EH (cell line): ENCODE measurements at places on chromosomes 1 and 21.

- no peak for DNase-seq
Observed at GRCh38 chr1:20386323-20387081, 95.8 kb downstream of the VWA5B1 start.

- DNase-seq = peak; percentile 48
Observed at GRCh38 chr1:117698398-117699160, 92.7 kb downstream of the TENT5C start.

- DNase-seq = no peak
Observed at GRCh38 chr1:223133306-223133823, 9.7 kb downstream of the TLR5 start.

GRCh38 chr1:82317671-82318070 lies 516.9 kb downstream of the ADGRL2 start:
- DNase-seq = no peak

GRCh38 chr1:157367870-157368269 lies 184.4 kb downstream of the FCRL5 start:
- DNase-seq = no peak

DNA sequence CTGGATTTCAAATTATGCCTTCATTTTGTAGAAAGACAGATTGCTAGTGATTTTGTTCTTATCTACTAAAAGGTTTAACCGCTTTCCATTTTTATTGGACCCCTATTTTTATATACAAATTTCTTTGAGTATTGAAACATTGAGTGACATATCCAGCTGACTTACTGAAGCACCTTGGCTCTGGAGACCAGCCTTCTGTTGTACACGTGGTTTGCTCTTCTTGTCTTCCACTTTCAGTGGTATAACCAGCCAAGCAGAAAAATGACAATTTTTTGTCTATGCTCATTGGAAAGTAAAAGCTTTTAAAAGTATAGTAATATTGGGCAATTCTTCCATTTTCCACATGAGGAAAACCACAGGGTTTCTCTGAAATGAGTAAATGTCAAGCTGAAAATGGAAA lies 4.4 kb downstream of the F13B start:
- DNase-seq = no peak

DNA sequence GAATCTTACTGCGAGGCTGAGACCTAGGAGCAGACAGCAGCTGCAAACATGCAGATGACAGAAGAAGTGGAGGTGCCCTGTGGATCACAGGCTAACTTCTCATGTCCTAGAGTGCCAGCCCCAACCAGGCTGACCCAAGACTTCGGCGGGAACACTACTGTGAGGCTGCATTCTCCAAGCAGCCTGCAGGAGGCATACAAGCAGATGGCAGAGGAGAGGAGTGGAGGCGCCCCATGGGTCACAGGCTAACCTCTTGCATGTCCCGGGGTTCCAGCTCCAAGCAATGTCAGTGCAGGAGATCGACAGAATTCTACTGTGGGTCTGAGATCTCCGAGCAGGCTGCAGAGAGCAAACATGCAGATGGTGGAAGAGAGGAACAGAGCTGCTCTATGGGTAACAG lies 98.1 kb upstream of the ZNF678 start:
- DNase-seq = no peak

DNA sequence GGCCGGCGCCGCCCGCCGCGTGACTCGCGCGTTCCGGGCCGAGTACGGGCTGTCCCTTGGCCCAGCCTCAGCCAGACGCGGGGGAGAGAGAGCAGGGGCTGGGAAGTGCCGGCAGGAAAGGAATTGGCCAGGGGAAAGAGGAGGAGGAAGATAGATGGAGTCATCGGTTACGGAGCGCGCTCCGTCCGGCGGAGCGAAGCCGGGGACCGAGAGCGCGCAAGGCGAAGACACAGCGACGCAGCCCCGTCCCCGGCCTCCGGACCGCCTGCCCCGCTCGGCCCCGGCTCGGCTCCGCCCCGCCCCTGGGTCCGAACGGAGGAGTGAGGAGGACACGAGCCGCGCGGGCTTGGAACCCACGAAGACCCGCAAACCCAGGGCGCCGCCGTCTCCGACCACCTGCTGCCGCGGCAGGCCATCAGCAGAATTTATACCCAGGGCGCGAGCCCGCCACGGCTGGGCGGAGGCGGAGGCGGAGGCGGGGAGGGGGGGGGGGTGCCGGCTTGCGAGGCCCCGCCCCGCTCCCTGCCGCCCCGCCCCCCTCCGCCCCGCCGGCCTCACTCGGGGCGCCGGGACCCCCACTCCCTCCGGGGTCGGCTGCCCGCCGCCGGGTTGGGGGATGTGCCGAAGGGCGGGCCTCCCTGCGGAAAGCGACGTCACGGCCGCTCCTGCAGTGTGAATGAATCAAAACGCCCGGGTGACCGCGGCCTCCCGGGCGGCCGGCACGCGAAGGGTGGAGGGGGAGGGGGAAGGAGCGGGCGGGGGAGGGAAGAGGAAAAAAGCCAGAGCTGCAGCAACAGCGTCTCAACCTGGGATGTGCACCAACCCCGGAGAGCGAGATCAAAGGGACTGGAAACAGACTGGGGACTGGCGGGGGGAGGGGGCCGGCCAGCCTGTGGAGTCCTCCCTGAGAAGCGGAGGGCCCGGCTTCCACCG lies at the start of gene LHX4:
LHX4 (plus strand) TSS at position 782 of the 933 bp plus-strand sequence. CDS start 266 bp downstream, outside the sequence.
- DNase-seq = peak; percentile 38

GRCh38 chr1:221405146-221405545 lies 336.7 kb downstream of the DUSP10 start:
- no peak for DNase-seq

- DNase-seq = no peak
Observed at GRCh38 chr1:106022312-106022902, 1034.1 kb upstream of the PRMT6 start.

- DNase-seq = peak; percentile 9
Observed at GRCh38 chr1:85048296-85049064, at the start of gene MCOLN3. Gene MCOLN3, minus strand, starts transcription at chr1:85048500. Its CDS starts 3,140 bp downstream, at chr1:85045360.

DNA sequence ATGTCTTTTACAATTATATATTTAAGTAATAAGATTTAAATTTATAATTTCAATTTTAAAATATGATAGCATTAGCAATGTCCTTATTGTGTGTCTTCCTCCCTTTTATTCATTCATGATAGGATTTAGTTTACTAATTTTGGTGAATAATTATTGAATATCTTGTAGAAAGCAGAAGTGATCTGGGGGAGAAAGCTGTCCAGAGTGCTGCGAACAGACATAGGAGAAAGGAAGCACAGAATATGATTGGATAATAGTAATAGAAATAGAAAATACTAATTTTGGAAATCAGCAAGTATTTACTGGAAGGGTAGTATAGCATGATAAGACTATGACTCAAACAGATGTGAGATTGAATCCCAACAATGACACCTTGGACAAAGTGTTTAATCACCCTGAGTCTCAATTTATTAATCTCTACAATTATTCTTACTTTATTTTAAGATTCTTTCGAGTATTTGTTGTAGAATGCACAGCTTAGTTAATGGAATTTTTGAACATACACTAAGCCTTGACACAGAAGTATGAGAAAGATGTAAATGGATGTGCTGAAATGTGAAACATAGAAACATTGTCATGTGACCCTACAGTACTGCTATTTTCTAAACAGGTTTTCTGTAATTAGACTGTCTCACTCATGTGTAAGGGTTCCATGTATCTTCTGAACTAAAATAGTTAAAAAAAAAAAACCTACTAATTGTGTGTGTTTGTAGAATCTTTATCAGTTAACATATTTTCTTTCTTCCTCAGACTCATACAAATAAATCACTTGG lies 7.9 kb downstream of the SH3GLB1 start:
- peak; percentile 2 for DNase-seq

DNA sequence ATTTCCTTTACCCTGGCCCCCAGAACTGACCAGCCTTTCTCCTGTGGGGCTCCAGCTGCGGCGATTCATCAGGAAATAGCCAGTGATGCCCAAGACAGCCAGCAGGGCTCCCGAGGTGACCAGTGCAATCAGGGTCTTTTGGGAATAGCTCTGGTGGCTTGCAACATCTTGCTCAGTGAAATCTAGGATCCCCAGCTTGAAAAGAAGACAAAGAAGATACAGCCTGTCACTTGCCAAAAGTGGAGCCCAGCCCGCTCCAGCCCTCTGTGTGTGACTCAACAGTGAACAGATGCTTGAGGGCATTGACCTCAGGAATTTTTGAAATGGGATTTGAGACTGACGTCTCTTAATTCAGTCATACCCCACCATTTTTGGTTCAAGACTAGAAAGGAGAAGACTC lies 22.3 kb downstream of the CD34 start:
- peak; percentile 89 for DNase-seq

DNA sequence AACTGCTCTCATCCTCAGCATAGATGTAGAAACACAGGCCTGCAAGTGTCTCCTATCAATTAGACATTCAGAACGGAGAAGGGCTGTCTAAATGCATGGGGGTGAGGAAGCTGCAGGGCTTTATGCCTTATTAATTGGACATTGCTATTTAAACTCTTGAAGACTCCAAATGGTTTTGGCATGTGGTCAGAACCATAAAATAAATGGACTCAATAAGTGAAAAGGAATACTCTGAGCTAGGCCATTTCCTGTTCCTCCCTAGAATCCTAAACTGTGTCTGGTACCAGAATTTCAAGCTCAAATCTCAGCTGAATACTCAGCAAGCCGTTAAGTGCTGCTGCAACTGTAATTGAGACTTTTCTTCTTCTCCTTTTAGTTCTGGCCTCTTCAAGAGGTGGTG lies 80.4 kb upstream of the C1orf87 start:
- DNase-seq = peak; percentile 20

DNA sequence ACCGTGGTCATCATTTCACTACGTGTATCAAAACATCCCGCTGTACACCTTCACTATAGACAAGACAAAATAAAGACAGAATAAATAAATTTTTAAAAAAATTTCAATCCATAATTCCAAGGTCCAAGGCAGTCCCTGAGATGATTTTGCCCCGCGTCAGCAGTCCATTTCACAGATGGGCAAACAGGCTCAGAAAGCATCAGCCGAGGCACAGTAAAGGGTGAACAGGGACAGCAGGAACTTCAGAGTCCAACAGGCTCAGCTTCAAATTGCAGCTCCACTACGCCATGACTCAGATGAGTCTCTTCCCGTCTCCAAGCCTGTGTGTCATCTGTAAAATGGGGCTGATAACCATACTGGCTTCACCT lies 15.0 kb downstream of the MATN1 start:
- no peak for DNase-seq

DNA sequence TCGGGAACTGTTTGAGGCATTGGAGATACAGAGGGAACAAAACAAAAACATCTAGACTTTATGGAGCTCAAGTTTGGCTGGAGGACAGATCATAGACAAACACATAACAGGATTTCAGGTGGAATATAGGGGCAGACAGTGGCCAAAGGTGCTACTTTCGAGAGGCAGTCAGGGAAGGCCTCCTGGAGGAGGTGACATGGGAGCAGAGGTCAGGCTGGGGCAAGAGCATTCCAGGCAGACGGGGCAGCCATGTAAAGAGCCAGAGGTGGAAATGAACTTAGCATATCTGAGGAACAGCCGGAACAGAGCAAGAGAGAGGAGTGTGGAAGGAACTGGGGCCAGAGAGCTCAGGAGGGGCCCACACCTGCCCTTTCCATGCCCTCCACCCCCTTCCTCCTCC lies 122.3 kb downstream of the DMRTB1 start:
- DNase-seq = no peak

- DNase-seq = peak; percentile 33
Observed at GRCh38 chr1:11845641-11846335, 1.8 kb downstream of the NPPA start.

DNA sequence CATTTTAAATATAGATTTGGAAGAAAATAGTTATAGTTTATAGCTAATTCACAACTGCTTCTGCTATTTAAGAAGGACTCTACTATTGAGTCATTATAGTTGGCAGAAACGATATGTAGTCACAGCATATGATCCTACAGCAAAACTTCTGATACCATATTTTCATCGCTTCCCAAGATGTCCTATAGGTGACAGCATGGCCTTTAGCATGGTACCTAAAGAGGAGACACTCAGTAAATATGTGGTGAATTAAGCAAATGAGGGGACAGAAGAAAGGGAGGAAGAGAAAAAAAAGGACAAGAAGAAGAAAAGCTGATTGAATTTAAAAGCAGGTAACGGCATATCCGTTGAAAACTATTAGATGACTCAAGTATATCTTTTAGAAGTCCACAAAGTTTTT lies 77.2 kb downstream of the PTGER3 start:
- DNase-seq = no peak

DNA sequence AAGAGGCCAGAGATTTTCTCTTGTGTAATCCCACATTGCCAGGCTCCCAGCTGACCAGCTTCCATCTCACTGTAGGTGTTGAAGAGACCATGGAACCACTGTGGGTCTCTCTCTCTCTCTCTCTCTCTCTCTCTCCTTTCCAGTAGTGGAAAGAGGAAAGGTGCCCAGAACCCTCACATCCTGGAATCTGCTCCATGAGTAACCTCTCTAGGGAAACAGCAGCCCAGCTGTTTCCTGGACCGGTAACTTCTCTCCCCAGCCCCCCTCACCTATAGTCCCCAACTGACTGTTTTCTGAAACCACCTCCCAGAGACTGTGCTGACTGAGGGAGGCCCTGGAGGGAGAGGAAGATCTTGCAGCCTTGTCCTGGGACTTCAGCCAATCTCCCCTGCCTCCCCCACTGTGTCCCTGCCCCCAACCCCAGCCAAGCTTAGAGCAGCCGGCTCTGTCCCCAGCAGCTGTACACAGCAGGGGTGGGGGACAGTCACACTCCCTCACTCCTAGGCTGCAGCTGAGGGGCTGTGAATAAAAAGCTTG lies 20.6 kb upstream of the SLC45A3 start:
- DNase-seq = peak; percentile 20

GRCh38 chr1:5513179-5513578 lies 479.0 kb downstream of the NPHP4 start:
- DNase-seq = no peak

- peak; percentile 31 for DNase-seq
Observed at GRCh38 chr1:78289603-78290002, 201.2 kb upstream of the PTGFR start.

GRCh38 chr1:17011439-17012307 lies at the start of gene ATP13A2:
Gene ATP13A2, minus strand, starts transcription at chr1:17011928. Its CDS starts 190 bp downstream, at chr1:17011738.
- peak; percentile 72 for DNase-seq

DNA sequence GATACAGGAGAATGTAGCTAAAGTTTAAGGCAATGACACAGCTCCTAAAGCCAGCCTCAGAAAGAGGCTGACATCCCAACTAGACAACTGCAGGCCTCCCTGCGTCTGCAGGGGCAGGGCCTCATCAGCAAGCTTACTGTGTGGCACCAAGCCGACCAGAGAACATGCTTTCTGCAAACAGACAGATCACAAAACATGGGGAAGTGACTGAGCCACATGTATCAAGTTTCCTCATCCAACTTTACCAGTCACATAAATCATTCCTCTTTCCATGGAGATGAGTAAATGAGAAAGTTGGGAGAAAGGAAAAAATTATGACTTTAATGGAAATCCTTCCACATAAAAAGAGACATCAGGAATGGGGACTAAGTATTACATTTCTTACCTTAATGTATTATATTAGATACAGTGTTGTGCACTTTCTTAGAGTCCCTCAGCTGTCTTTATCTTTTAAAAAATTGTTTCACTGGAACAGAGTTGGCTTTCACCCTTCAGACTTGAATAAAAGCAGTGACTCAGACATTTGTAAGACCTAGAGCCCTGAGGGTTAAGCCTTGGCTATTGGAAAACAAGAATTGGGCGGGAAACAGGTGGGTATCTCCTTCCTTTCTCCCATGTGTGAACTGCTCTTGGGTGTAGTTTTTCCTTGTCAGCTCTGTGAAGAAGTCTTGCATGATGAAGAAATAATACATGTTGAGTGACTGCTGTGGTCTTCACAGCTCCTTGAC lies 305.7 kb upstream of the SNX7 start:
- DNase-seq = peak; percentile 24
